ENCODE measurements at places on chromosomes 2 and 18. TPM values are rescaled to one million over a fixed set of nuclear protein-coding genes. Genes with fewer than 3 reads are reported as not detected.

DNA sequence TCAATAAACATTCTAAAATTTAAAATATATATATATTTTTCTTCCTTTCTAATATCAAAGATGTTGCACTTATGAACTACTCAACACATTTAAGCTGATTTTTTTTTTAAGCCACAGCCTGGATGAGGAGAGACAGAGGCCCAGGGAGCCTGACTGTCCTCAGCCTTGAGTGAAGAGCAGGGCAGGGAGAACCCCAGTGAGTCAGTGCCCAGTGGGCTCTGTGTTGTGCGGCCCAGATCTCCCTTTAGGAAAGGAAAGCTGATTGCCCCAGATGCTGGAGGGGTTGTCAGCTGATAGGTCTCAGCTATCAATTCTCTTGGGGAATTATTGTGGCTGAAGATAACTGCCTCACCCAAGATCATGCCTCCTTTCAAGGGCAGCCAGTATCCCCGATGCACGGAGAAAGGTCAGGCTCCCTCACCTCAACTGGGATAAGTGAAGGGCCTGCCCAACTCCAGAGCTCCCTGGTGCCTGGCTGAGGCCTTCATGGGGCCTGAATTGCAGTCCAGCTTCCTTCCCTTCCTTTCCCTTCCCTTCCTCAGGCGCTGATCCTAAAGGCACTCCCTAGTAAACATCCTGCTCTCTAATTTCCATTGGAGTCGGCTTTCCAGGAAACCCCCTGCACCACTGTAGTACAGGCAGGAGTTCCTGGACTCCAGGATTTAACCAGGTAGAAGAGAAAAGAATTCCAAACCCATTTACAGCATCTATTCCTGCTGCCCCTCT is 106.9 kb upstream of the ATL2 start:
- no peak for DNase-seq

- DNase-seq, result no peak
Observed at GRCh38 chr2:220717283-220717682, 854.8 kb downstream of the EPHA4 start.

OTX1 gene
- total RNA-seq, result 0.56 TPM

DNA sequence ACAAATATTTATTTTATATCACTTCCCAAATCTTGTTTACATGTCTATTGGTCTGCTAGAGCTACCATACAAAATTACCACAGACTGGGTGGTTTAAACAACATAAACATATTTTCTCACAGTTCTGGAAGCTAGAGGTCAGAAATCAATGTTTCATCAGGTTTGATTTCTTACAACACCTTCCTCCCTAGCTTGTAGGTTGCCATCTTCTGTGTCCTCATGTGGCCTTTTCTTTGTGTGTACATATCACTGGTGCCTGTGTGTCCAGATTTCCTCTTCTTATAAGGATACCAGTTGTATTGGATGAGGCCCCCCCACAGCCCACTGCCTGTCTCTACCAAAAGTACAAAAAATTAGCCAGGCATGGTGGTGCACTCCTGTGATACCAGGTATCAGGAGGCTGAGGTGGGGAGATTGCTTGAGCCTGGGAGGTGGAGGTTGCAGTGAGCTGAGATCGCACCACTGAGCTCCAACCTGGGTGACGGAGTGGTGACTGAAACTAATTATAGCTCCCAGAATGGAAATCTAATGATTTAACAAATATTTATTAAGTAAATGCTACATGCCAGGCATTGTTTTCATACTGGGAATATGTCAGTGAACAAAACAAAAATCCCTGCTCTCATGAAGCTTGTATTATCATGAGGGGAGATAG is 13.6 kb downstream of the EML4 start:
- no peak for DNase-seq

- no peak for DNase-seq
Observed at GRCh38 chr2:2229626-2230432, 101.2 kb downstream of the MYT1L start.

SETBP1 gene
- 33.1 TPM for total RNA-seq

DNA sequence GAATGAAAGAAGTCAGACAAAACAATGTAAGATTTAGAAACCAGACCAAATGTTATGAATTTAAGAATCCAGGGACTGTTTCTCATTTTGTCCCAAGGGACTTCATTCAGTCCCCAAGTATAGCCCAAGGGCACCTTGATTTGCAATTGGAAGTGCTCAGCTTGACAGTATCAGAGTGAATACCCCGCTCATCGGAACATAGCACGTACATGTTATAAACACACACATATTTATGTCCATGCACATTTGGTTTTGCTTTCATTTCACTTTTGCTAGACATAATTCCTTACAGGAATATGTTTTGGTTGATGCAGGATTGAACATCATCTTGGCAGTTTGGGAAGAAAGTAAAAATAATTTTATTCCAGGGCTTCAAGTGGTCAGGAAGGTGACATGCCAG is 100.2 kb downstream of the PID1 start:
- DNase-seq, result no peak

GRCh38 chr2:6590442-6590841 is 275.3 kb downstream of the CMPK2 start:
- no peak for DNase-seq

- DNase-seq, result no peak
Observed at GRCh38 chr2:103167599-103167998, 405.8 kb downstream of the TMEM182 start.

DNA sequence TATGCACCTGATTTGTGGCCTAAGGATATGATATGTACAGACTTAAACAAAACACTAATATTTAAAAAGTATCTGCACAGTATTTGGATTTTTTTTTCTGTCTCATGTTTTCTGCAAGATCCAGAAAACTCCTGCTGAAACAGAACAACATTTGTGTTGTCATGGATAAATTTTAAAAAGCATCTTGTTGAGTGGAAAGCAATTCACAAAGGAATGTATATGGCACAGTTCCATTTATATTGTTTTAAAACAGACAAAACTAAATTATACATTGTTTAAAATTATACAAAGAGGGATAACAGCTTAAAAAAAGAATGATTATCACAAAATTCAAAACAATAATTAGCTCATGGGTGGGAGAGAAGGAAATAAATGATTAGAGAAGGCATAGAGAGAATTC is 193.5 kb downstream of the PPP1R1C start:
- DNase-seq, result no peak

GRCh38 chr2:55047677-55048299 is 2.5 kb downstream of the RTN4 start:
- peak; percentile 61 for DNase-seq

DNA sequence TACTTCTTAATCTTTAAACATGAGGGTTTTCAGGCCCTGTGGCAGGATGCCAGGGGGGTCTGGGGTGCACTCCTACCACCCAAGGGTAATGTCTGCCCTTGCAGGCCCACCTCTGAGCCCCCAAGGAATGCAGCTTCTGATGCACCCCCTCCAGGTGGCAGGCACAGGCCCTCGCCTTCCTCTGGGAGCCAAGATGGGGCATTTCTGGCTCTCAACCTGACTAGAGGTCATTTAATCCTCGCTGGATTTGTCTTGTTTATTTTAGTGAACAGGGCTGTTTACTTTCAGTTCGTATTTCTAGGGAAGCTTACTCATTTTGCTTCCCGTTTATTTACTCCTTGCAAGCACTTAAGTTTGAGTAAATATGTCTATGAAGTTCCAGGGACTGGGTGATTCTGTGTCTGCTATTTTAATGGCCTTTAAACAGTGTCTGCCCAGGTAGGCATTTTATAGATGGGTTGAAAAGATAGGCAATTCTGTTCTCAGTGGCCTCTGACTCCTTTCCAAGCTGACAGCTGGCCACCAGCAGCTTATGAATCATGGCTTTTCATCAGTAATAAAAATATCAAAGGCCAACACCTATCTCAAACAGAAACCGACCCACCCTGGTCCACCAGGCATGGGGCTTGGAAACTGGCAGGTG is 11.1 kb upstream of the DNPEP start:
- no peak for DNase-seq

RESP18 gene
- total RNA-seq, result not detected

DNA sequence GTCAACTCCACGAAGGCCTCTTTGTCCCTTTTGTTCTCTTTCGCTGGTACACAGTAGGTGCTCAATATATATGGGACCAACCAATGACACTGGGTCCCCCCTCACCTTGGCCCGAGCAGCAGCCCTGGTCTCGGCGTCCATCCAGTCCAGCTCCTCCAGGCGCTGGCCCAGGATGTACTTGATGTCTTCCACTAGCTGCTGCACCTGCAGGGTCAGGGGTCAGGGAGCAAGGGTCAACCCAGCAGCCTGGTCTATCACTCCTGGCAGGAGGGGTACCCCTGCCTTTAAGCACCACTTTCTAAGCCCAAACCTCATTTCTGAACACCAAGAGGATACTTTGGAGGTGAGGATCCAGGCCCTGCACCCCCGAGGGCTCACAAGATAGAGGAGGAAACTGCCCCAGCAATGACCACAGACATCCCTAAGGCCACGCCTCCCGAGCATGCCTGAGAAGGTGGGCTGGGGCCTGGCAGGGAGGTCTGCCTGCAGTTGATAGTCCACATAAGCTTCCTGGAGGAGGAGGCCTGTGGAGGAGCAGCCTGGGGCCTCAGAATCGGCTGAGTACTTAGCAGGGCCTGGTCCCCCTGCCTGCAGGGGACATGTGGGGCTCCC is 4.2 kb downstream of the ECEL1 start:
- no peak for DNase-seq

CNGA3 gene
- total RNA-seq, result 0.63 TPM

POTEC gene
- 31.5 TPM for total RNA-seq

DNA sequence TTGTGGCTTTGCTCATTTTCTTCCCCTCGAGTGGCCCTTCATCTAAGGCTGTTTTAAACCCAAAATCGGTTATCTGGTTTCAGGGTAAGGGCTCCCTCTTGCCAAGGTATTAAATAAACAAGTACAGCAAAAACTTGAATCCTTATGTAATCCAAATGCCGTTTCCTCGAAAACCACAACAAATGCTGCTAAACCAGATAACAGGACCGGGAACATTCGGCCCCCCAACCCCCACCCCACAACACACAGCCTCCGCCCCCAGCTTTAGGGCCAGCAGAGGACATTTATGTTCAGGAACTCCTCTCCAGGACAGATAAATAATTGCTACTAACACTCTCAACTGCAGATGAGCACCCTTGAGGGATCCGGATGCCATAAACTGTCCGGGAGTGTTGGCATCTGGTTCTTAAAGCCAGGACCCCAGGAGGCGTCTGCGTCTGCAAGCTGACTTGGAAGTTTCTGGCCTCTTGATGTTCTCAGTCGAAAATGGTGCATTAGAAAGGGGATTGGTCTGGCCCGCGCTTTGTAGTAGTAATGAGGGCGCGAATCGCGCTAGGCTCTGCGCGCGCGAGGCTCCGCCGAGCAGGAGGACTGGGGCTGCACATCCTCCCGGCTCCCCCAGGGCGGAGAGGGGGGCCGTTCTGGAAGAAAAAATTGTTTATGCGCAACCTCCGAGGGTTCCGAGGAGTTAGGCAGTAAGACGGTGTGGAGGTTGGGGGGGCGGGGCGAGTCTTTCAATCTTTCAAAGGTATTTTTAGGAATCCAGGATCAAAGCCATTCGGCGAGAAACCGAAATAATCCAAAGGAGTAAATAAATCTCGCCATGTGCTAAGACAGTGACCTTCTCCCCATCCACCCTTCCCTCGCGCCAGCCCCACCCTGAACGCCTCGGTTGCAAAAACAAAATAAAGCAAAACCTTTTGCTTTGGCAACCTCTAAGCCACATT is 3.9 kb upstream of the ID2 start:
- DNase-seq, result peak; percentile 60

- DNase-seq, result no peak
Observed at GRCh38 chr2:168322325-168323007, 75.1 kb upstream of the STK39 start.

DNA sequence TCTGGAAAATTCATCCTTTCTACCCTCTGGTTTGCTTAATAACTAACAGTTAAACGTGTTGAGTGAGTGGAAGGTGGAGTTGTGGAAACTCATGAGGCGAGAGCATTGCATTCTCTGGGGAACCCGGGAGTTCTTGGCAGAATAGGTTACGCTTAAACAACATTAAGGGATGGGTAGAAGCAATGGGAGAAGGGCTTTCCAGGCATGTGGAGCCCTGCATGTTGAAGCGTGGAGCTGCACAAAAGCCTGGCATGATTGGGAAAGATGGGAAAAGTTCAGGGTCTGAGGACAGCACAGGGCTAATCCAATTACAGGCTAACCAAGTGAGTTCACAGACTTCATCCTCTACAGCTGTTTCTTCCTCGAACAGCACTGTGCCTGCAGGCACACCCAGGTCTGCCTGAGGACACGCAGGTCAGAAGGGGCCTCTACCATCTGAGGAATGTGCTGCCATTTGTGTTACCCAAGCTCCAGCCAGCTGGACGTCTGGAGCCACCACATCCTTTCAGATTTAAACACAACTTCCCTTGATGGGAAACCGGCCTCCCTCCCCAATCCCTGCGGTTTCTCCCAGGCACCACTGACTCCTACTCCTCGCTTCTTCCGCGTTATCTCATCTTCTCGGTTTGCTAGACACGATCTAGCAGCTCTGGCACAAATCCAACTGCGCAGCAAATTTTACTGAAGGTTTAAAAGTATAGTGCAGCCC is 164.2 kb downstream of the ANTXR1 start:
- DNase-seq, result peak; percentile 33

- no peak for DNase-seq
Observed at GRCh38 chr18:34576622-34577021, 133.5 kb upstream of the DTNA start.

- DNase-seq, result no peak
Observed at GRCh38 chr2:27039426-27039825, 6.7 kb downstream of the TMEM214 start.

DNA sequence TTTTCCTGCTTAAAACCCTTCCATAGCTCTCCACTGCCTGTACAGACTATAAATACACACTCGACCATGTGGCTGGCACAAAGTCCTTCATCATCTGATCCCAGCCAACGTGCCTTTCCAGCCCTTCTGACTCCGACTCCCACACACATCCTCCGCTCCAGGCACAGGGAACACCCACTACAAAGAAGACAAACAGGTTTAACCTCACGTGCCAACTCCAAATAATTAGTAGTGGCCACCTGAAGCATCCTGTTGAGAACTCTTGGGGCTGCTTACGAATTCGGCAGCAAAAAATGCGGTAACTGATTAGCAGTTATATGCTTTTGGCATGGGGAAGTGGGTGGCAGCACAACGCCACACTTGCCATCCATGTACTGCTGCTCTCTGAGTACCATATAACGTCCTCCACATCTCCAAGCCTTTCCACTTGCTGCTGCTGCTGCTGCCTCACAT is 12.1 kb downstream of the SPIRE1 start:
- peak; percentile 55 for DNase-seq

DNA sequence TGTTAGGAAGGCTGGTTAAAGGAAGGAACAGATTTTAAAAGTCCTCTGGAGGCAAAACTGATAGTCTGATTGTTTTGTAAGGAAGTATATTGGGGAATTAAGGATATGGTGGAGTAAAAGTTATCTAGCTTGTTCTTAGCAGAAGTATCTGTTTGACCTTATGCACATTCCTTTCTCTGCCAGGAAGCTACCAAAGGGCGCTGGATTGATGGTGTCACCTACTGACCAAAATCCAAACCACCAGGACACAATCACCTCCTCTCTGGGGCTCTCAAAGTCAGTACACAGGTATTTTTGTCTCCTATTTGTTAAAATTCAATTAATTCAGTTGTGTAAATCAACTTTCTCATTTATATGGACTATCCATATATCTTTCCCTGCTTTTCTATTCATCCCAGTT is 484.5 kb downstream of the NUP35 start:
- no peak for DNase-seq

- DNase-seq, result no peak
Observed at GRCh38 chr2:241914542-241914941, 45.0 kb downstream of the RTP5 start.

All from testis (tissue), 5 donors.